ENCODE measurements at places on chromosomes 4 and X.

DNA sequence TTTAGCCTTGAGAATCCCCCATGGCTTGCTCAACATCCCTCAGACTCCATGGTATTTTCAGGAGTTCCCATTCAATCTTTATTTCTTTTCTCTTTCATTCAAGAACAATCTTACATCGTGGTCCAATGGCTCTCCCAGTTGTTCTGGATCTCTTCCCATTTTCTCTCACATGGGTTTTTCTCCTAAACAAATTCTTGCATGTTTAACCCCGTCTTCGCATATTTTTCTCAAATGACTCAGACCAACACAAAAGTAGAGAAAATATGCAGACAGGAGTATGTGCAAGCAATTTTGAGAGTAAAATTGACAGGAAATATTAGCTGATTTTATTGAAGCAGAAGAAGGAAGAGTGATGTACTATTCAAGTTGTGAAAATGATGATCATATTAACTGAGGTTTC, 396.4 kb upstream of the TRAM1L1 start:
- DNase-seq, result no peak

GRCh38 chrX:103800318-103800717, 23.7 kb downstream of the PLP1 start:
- DNase-seq, result no peak

DNA sequence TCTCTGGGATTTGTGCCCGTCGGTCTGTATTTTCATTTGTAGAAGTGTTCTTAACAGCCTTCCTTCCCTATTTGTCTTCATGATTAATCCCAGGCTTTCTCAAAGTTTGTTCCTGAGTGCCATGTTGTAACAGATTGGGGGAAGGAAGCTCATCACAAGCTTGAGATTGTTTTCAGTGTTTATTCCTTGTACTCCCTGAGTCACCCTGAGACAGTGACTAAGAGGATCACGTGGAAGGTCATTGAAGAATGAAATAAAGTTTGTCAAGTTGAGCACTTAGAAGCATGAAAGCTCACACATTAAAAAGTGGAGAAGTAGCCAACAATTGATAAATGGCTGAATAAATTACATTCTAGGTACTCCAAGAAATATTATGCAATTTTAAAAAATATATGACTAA, 153.5 kb upstream of the FAM241A start:
- no peak for DNase-seq

DNA sequence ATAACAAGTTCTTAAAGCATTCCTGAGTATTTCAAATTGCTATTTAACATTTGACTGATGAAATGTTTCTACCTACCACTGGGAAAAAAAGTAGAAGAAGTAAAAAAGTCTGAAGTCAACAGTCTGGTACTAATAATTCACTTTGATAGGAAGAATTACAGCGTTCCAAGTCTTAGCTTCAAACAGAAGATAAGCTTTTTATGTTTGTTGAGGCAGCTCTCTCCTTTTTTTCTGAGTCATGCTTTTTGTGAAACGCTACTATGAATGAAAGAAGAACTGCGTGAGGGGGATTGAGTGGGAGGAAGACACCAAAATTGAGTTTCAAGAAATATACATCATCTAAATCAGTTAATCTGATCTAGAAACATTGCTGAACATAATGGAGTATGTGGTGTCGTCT, 13.0 kb upstream of the KDR start:
- no peak for DNase-seq

DNA sequence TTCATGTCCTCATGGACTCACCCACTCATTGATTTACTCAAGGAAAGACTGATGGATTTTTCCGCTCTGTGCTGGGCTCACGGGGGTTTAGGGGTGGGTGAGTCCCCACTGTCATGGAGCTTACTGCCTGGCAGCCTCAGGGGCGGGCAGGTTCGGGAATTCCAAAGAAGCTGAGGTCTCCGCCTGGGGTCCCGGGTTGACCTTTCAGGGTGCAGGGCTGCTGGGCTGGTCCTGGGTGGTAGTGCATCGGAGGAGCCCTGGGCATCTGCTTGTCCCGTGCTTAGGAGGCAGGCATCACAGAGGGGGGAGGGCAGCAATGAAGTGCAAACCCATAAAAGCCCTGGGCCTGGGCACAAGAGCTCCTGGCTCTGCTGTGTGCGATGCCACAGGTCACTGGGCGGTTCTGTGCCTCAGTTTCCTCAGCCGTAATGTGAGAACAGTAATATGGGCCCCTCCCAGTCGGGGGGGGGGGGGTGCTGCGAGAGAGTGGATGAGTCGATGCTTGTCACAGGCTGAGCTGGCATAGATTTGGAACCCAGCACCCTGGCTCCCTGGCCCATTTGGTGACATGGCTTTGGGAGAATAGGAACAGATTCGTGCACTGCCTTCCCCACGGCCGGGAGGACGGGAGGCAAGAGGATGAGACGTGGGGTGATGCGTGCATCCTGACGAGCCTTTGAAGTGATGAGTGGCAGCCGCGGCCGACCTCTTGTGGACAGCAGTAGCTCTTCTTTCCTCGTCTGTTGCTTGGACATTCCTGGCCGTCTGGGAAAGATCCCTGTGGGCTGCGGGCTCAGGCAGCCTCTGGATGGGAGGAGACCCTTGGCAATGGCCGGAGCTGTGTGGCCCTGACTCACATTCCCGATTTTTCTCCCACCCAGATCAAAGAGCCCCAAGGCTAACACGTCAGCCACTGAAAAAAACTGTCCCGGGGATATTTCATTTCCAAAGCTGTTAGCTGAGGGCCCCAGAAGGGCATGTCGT, 42.0 kb downstream of the PSAPL1 start:
- DNase-seq, result no peak

DNA sequence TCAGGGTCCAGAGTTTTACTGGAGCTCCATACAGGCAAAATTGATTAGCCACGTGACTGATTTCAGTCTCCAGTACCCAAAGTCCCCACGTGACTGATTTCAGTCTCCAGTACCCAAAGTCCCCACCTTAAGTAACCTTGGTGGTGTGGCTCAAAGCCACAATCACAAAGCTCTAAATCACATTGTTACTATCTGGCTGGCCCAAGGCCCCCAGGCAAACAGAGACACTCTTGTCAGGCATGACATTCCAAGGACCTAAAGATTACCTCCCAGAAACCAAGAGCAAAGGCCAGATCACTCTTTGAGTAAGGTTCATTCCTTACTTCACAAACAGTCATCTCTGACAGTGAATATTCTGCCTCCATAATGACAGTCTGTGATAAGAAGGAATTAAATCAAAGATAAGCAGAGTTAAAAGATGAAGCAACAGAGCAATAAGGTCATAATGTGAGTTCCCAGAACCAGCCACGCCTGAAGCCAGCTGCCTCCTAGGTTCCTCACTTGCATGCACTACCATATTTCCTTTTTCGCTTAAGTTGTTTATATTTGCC, 78.5 kb downstream of the ANXA3 start:
- DNase-seq, result peak; percentile 70

DNA sequence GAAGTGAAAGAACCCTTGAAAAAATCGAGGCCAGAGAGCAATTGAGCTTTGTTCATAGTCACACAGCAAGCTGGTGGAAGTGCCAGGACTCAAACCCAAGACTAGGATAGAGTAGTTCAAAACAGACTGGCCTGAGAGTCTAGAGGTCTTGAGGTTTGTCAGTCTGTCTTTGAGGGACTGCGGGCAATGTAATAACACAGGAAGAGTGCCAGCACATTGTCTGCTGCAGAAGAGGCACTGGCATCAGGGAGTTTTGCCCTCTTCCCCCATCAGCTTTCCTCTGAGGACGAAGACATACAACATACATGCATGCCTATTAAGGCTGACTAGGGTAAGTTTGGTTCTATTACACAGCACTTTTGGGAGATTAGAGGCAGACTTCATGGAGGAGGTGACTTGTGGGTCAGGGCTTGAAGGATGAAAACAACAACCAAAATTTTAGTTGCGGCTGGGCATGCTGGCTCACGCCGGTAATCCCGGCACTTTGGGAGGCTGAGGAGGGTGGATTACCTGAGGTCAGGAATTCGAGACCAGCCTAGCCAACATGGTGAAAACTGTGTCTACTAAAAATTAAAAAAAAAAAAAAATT, 64.1 kb upstream of the LAS1L start:
- no peak for DNase-seq

DNA sequence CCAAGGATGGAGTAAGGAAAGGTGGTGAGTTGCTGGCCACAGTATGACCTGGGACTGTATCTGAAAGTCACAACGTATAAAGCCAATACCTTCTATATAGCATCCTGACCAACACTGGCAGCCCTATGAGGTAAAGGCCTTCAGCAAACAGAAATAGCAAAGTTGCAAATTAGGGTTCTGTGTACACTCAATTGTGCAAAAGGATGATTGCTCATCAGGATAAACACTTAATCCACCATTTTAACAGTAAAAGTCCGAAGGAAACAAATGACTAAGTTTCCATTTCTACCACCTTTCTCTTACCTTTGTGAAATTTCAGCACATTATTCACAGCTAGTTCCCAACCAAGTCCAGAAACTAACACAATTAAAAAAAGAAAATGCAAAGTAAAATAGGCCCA, 1.4 kb upstream of the FNIP2 start:
- no peak for DNase-seq

- DNase-seq, result peak; percentile 46
These were observed 15.4 kb upstream of the FHDC1 start for GRCh38 chr4:152920768-152921167.

DNA sequence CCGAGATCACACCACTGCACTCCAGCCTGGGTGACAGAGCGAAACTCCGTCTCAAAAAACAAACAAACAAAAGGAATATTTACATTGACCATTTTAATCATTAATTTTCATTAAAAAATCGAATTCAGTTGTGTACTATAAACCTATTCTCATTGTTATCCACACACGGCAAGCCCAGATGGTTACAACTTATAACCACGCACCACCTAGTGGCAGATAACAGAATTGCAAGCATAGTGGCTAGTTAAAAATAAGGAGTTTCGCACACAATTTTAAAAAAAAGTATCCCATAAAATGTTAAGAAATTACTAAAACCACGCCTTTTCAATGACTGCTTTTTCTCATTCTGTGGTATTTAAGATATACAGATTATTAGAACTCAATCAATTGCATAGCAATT, 25.4 kb downstream of the MBNL3 start:
- DNase-seq, result peak; percentile 48

DNA sequence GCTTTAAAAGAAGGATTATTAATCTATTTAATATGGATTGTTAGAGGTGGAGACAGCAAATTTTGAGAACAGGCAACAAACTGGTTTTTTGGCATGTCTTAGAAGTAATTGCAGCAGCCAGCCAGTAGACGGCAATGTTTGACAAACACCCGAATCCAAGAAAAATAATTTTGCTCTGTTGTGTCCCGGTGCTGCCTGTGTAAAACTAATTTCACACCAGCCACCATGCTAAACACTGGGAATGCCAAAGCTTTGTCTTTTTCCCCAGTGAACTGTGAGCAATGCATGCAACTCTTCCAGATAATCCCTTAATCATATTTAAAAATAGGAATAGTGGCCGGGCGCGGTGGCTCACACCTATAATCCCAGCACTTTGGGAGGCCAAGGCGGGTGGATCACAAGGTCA, 25.9 kb downstream of the SMIM31 start:
- DNase-seq, result peak; percentile 56

- no peak for DNase-seq
These were observed 19.3 kb downstream of the DMP1 start for GRCh38 chr4:87669373-87669772.
